ENCODE measurements at places on chromosomes 6 and 20.

DNA sequence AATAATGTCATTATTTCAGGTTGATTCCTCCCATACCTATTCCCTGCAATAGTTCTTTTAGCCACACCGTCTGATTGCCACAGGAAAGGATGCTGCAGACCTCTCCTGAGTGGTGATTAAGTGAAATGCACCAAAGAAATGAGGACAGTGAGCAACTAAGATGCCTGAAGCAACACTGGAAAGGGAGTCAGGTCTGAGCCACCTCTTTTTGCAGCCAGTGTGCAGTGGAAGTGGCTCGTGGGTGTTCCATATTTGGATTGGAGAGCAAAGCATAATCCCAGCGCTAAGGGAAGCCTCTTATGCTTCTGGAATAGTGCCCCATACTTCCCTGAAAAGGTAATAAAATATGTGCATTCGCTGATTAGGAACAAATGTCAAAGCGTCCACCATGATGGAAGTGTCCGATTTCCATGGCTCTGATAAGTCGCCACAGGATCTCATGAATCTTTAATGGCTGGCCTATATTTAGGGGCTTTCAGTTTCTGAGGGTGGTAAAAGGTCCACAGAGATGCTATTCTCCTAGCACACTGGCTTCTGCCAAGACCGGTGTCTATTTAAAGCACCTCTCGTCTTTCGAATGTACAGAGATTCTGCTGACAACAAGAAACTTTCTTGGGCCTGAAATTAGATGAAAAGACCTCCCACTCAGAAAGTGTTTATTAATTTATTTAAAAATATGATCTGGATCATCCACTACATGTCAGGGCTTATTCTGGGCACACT is 253.9 kb downstream of the SLC24A3 start:
- DNase-seq, result no peak

- no peak for DNase-seq
These were observed 145.4 kb upstream of the BMP2 start for GRCh38 chr20:6622041-6622440.

- no peak for DNase-seq
These were observed 19.7 kb upstream of the SLC22A3 start for GRCh38 chr6:160328447-160328846.

DNA sequence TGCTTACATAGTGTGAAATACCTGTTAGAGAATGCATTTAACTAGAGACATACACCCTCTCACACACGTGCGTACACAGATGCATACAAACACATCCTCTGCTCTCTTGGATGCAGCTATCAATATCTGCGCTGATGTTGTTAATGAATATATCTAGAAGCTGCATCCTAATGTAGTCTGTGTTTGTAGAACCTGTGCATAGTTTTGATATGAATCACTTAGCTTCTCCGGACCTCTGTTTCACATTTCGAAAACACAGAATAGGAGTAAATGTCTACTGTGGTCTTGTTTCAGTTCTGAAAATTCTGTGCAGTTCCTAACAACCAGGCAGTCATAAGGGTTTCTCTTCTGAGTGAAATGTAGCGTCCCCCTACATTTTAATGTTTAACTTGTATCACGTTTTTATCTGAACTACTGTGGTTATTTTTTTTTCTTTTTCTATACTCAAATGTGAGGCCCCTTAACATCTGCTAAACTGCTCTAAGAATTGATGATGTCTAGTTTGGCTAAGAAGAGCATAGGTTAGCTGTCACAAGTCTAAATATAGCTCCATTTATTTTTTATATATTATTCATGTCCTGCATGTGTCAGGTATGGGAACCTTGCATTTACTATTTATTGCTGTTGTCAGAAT is 254.5 kb downstream of the TMEM242 start:
- no peak for DNase-seq

DNA sequence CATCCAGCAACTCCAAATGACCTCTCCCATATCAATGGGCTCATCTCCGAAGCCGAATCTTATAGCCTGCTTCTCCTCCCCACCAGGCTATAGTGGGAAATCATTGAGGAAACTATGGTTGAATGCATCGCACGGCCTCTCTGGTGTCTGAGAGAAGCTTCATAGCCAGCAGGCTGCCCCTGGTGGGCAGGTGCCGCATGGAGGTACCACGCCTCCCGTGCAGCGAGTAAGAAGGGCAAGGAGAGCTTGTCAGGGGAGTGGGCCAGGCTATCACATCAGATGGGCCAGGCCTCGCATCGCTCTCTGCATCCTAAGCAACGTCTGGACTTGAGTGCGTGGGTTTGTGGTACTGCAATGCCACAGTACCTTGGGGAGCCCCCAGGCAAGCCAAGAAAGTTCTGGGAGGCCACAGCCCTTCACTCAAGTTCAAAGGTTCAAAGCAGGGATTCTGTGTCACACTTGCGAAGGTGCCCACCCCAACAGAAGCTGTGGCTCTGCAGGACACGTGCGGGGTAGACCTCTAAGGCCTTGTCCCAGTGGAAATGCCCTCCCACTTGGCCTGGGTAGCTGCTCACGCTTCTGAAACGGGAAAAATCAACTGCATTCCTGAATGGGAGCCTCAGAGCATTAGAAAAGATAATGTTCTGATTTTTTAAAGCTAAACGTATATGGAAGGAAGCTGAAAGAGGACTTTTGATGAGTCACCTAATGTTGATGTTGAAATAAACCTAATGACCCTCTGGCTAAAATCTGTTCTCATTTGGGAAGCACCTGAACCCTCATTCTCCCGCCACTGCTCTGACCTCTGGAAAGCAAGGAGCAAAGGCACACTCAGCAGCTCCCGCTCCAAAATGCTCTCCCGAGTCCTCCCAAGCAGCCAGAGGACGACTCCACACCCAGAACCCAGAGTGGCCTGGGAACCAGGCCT is 8.4 kb upstream of the IRF4 start:
- DNase-seq, result no peak

Data from activated CD4-positive, alpha-beta T cell treated with anti-CD3 and anti-CD28 coated beads for 24 hours (primary cell).